ENCODE measurements at places on chromosomes 3 and 15. TPM values are rescaled to one million over a fixed set of nuclear protein-coding genes. Genes with fewer than 3 reads are reported as not detected.
A peak's percentile ranks its signal among the peaks of the same experiment; 100 is the strongest.

- no peak for DNase-seq
Observed at GRCh38 chr15:40420793-40421192, 15.2 kb downstream of the IVD start.

Gene EIF4A2
- 283 TPM for total RNA-seq

Gene MINDY2
- 15.4 TPM for total RNA-seq

DNA sequence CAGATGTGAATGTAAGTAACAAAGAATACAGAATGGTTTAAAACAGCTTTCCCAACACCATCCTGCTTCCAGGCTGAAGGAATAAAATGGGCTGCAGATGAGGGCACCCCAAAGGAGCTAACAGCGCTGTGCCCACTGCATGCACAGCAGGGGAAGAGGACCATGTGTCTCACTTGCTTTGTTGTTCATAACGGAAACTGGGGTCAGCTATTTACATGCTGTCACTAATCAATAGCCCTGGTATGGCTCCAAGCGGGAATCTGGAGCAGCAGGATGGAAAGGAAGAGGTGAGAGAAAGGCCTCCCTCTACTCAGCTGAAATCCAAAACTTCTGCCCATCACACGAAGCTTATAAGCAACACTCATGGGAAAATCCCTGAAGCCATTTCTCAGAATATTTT, 67.4 kb downstream of the TBC1D2B start:
- DNase-seq = no peak

Gene TMC3
- total RNA-seq = 0.31 TPM

- DNase-seq = no peak
Observed at GRCh38 chr3:134992586-134992985, 197.5 kb downstream of the EPHB1 start.

GRCh38 chr15:70867911-70868467, 14.0 kb upstream of the LARP6 start:
- peak; percentile 36 for DNase-seq

Data from testis (tissue), 5 donors.